Gastrocnemius medialis (tissue), 4 donors: ENCODE measurements at places on chromosomes 13 and 19. TPM values are rescaled to one million over a fixed set of nuclear protein-coding genes. Genes with fewer than 3 reads are reported as not detected.

DNA sequence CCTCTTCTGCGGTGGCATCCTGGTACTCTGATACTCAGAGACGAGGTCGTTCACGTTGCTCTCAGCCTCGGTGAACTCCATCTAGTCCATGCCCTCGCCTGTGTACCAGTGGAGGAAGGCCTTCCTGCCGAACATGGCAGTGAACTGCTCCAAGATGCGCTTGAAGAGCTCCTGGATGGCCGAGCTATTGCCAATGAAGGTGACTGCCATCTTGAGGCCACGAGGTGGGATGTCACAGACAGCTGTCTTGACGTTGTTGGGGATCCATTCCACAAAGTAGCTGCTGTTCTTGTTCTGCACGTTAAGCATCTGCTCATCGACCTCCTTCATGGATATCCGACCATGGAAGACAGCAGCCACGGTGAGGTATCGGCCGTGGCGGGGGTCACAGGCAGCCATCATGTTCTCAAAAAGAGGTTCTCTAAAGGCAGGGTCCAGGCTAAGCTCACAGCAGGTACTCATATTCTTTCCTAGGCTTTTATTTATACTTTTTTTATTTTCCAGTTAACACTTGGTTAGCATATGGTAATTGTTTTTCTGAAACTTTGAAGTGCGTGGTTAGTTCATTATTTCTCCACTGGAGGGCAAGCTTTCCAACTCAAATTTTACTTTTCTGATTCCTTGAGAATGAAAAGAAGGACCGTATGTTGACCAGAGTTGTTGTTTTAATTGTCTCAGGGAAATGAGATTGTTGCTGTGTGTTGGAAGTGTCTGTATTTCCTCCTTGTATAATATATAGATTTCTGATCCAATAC is 72.4 kb upstream of the RGCC start:
- no peak for DNase-seq

DNA sequence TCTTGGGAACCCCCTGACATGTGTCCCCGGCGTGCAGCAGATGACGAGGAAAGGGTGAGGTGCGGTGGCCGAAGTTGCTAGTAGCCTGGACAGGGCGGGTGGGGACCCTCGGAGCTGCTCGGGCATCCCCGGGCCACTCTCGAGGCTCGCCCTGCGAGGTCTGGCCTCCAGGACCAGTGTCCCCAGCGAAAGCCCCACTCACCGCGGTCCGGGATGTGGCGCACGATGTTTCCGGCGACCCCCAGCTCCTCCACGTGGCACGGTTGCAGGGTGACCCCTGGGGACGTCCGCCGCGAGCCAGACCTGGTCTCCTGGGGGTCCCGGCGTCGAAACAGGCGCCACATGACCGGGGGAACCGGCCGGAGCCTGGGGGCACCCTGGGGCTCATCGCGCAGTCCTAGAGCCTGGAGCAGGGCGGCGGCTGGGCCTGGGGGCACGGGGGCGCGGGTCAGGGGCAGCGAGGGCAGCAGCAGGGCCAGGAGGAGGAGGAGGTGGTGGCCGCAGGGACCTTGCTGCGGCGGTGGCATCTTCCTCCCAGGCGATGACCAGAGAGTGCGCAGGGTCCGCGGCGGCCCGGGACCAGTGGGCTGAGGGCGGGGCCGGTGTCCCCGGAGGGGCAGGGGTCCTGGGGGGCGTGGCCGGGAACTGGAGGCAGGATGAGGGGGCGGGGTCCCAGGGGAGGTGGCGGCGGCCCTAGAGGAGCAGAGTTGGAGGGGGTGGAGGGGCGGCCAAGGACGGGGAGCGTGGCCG is 26.0 kb downstream of the CERS1 start:
- DNase-seq = no peak

DNA sequence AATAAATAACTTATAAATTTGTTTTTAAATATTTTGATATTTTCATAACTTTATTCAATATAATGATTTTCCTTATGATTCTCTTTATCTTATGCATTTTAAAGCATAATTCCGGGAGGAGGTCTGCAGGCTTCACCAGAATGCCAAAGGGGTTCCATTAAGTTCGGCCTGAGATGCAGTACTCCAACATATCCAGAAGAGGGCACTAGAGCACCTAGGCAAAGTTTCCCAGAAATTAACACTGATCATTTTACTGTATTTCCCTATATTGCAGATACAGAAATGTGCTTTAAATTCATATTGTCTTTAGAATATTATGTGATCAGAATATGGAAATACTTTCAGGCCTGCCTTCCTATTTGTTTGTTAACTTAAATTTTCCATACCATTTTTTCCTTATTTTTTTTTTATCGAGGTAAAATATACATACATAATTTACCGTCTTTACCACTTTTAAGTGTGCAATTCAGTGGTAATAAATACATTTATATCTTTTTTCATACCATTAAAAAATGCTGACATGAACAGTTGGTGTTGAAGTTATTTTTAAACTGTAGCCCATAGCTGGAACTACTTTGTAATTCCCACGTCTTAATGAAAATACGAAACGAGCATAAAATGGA is 58.9 kb upstream of the TM9SF2 start:
- no peak for DNase-seq

DNA sequence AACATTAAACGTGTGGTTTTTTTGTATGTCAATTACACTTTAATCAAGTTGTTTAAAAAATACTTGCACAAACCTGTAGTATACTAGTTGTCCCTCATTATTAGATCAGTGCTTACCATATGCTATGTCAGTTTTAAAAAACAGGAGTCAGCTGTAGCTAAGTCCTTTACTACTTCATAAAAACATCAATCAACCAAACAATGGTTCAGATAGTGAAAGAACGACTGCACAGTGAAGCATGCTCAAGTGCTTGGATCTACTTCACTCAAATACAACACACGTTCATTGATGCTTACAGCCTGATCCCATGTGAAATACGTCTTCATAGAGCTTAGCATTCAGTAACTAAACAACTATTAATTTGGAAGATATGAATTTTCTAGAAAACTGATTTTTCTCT is 225.0 kb downstream of the FGF14 start:
- no peak for DNase-seq

- no peak for DNase-seq
Measured at GRCh38 chr19:30076751-30077670, 135.0 kb downstream of the URI1 start.

DNA sequence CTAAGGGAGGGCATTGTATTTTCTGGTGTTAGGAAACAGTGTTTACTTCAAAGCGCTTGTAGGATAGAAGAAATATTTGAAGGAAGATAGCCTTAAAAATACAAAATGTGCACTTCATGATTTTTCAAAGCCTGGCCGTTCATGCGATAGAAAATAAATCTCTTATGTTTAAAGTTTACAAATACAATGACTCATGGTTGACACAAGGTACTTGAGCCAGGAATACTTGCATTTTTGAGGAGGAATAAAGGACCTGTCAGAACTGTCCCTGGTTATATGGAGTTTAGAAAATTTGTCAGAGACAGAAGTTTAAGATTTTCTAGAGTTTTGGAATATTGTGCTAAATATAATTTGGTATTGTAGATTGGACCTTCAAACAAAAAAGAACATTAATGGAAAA is 1223.2 kb upstream of the SLC10A2 start:
- no peak for DNase-seq

GRCh38 chr19:45020071-45020470 is 18.8 kb upstream of the CLASRP start:
- DNase-seq = no peak

DNA sequence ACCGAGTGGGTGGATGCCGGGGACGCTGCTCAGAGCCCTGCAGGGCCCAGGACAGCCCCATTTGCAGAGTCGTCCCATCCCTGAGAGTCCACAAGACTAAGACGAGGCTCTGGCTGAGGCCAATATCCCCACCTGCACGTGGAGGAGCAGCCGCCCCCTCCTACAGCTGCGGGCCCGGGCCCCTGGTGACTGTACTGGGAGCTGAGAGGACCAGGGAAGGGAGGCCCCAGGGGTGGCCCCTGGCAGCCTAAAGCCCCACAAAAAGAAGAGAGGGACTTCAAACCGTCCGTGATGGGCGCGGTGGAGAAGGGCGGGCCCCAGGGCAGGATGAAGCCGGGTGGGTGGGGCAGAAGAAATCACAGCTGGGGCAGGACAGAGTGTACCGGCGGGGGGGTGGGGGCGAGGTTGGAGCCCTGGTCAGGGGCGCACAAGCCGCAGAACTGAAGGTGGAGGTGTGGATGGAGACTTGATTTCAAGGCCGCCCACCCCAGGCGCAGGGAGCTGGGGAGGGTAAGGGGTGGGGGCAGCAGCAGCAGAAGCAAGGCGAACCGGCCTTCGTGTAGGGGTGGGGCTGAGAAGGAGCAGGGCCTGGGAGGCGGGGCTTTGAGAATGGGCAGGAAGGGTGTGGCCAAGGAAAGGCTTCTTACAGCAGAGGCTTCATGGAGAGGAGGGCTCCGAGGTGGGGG is 12.9 kb downstream of the CFD start:
- DNase-seq = peak; percentile 59

GRCh38 chr19:39937787-39938186 is 3.4 kb upstream of the FCGBP start:
- no peak for DNase-seq

DNA sequence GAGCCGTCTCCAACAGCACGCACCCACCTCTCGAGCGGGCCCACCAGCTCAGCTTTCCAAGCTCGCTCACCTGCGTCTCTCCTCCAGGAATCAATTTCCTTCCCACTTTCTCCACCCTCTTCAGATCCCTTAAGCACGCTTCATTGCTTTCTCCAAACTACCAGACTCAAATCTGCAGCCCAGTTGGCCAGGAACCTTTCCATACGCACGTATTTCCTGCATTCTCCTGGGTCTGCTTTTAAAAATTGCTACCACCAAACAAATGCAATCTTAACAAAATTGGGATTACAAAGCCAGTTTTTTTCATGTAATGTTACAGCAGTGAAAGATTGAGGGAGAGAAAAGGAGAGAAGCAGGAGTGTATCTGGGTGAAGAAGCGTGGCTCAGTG is 1.5 kb downstream of the ENOX1 start:
- no peak for DNase-seq

DNA sequence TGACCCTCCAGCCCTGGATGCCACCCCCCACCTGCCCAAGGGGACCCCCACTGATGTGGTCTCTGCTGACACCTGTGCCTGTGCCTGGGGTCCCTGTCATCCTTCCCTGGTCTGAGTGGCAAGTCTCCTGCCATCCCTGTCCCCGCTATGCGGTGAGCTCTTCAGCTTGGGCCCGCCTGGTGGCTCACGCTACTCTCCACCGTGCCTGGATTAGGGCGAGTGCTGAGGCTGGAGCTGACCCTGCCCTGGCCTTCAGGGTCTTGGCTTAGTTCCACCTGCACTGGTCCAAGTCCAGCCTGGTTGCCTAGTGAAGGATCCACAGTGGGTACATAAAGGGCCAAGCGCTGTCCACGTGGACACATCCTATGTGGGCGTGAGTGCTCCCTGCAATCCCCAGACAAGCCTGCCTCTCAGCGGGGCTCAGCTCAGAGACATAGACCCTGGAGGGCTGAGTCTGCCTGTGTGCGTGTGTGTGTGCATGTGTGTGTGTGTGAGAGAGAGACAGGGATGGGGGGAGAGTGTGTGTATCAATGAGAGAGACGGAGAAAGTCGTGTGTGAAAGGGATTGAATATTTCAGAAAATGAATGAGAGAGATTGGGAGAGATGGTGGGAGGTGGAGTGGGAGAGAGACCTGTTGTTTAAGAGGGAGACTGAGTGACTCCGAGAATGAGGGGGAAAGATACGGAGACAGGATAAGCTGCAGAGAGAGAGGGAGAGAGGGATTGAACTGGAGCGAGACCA is 22.1 kb downstream of the WTIP start:
- no peak for DNase-seq

DNA sequence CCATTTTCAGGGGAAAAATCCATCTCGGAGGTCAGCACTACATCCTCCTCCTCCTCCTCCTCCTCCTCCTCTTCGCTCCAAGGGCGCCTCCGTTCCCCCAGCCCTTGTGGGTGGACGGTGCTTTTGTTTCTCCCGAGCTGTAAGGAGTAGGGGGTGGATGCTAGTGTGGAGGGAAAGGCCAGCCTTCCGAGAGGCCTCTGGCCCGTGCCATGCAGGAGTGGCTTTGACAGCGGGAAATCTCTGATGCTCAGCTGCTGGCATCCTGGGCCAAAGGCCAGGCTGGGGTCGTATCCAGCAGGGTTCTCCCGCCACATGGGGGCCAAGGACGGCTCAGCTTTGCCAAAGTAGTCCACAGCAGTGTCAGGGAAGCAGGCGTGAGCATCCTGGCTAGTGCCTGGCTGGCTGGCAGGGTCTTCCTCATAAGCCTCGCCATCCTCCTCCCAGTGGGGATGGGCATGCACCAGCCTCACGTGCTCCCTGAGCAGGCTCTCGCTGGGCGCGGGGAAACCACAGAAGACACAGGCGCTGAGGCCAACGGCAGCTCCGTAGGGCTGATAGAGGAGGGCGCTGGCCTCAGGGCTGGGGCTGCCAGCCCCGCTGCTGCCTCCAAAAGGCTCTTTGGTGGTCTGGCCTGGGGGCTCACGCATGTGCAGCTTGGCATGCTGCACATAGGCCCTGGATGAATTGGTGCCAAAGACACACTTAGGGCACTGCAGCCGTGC is 10.5 kb downstream of the WIZ start:
- DNase-seq = no peak

GRCh38 chr13:89514534-89515312 is 1832.8 kb upstream of the MIR17HG start:
- DNase-seq = no peak

- no peak for DNase-seq
Measured at GRCh38 chr13:24081387-24081786, 79.1 kb upstream of the SPATA13 start.

- DNase-seq = peak; percentile 73
Measured at GRCh38 chr19:16366433-16367260, 42.0 kb downstream of the KLF2 start.

Gene ZNF66
- not detected for total RNA-seq

Gene OLFM2
- not detected for total RNA-seq
